Hindlimb muscle (tissue), 1 donor: ENCODE measurements at places on chromosomes 3 and 15. TPM values are rescaled to one million over a fixed set of nuclear protein-coding genes. Genes with fewer than 3 reads are reported as not detected.

The TM4SF4 gene
- polyA plus RNA-seq, result not detected

The SLC27A2 gene
- polyA plus RNA-seq, result 0.39 TPM

The CASR gene
- polyA plus RNA-seq, result not detected

The EFCC1 gene
- 1.2 TPM for polyA plus RNA-seq

The DNAH12 gene
- polyA plus RNA-seq, result 0.50 TPM

The PLSCR4 gene
- 10.2 TPM for polyA plus RNA-seq

The PGBD4 gene
- 1.9 TPM for polyA plus RNA-seq
